ENCODE measurements at places on chromosomes 1 and 21.

GRCh38 chr1:112006416-112007025, 17.1 kb upstream of the KCND3 start:
- DNase-seq = no peak

- no peak for DNase-seq
Measured at GRCh38 chr1:219460081-219460895, 152.6 kb downstream of the ZC3H11B start.

DNA sequence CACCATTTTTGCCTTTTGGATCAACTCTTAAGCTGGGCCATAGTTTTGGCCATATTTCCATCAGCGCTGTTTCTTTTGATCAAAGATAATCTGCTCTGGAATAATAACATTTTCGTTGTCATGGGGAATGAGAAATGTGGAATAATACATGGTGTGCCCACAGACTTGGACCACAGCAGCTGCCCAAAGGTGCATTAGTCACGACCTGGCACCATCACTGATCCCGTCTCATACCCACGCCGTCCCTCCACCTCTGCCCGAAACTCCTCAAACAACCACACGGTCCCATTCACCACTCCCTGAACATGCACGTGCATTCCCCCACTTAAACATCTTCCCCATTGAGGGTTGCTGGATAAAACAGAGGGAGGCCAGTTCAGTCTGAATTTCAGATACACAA, 76.9 kb downstream of the SLC66A1 start:
- no peak for DNase-seq

DNA sequence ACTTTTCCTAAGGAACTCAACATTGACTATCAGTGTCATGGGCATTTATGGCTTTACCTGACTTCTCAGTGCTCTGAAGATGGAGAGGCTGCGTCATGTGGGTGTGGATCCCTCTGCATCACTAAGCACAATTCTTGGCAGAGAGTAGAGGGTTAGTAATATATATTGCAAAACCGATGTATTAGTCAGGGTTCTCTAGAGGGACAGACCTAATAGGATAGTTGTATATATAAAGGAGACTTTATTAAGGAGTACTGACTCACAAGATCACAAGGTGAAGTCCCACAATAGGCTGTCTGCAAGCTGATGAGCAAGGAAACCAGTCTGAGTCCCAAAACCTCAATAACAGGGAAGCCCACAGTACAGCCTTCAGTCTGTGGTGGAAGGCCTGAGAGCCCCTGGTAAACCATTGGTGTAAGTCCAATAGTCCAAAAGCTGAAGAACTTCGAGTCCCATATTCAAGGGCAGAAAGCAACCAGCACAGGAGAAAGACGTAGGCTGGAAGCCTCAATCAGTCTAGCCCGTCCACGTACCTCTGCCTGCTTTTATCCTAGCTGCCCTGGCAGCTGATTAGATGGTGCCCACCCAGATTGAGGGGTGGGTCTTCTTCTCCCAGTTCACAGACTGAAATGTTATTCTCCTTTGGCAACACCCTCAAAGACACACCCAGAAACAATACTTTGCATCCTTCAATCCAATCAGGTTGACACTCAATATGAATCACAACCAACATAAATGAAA, 159.7 kb upstream of the NRIP1 start:
- no peak for DNase-seq

- DNase-seq = no peak
Measured at GRCh38 chr1:97247196-97247595, 525.6 kb downstream of the PTBP2 start.

GRCh38 chr1:2564006-2564814, 8.0 kb downstream of the TNFRSF14 start:
- DNase-seq = no peak

DNA sequence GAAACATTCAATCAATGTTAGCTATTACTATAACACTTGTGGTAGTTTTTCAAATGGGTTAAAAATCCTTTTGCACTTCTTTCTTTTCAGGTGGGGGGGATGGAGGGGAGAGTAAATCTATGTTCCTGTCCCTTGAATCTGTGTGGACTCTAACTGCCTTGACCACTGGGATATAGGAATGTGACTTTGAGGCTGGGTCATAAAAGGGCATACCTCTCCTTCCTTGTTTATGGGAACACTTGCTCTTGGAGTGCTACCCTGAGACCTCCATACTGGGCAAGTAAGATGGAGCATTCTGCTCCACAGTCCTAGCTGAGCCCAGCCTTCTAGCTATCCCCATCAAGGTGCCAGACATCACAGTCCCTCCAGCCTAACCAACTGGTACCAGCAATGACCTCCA, 89.3 kb upstream of the SIM2 start:
- DNase-seq = no peak

DNA sequence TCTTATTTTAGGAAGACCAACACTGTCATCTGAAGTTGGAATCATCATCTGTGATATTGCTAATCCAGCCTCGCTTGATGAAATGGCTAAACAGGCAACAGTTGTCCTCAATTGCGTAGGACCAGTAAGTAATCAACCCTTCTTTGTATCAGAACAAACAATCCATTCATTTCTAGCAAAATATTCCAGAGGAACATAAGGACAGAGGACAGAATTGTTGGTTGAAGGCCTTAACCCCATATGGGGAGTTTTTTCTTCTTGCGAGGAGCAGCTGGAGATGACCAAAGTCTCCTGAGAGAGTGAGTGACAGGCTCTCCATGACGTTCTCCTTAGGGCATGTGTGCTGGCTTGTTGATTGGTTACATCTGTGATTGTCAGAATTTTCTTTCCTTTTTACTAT, 2.7 kb downstream of the SCCPDH start:
- no peak for DNase-seq

- peak; percentile 74 for DNase-seq
Measured at GRCh38 chr21:33196941-33197374, 32.8 kb upstream of the IFNAR2 start.

GRCh38 chr1:150493175-150493574, 6.0 kb downstream of the TARS2 start:
- no peak for DNase-seq

DNA sequence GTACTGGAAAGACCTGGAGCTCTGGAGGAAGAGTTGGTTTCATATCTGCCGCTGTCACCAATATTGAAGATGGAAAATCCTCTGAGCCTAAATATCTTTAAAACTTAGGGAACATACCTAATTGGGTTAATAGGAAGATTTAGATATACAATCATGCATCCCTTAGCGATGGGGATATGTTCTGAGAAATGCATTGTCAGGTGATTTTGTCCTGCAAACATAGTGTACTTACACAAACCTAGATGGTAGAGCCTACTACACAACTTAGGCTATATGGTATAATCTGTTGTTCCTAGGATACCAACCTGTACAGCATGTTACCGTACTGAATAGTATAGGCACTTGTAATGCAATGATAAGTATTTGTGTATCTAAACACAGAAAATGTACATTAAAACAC, 22.5 kb downstream of the YTHDF2 start:
- DNase-seq = no peak

DNA sequence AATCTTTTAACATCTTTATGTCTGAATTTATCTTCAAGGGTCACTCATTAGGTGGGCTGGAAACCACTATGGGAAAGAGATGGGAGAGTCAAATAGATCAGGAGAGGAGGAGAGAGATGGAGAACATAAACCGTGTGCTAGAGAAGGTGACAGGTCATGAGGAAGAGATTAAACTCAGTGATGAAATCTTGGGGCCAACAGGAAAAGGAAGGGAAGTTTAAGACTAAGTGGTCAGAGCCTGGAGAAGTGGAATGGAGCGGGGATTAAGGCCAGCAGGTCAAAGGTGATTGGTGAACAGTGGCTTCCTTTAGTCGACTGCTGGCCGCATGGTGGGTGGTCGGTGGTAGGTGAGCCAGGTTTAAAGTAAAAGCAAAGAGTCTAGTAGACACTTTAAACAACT, 169.3 kb upstream of the IVNS1ABP start:
- no peak for DNase-seq

- peak; percentile 60 for DNase-seq
Measured at GRCh38 chr1:51189421-51190073, 46.5 kb upstream of the RNF11 start.

DNA sequence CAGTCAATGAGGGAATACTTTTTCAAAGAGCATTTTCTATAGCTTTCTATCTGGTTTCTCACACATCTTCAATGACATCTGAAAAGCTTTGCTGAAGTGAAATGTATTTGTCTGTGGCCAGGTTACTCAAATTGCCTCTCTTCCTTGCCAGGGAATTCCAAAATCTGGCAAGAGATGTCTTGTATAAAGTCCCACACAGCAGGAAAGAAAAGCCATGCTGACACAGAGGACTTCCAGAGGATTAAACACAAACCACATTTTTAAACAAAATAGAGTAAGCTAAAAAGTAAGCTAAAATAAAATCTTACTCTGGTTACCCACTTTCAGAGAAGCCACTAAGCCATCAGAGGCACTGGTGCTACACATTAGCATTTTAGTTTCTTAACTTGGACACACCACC, 93.1 kb upstream of the BCAR3 start:
- no peak for DNase-seq

GRCh38 chr1:83896299-83896698, 102.6 kb downstream of the TTLL7 start:
- DNase-seq = no peak

GRCh38 chr1:235908742-235909520, 42.2 kb upstream of the LYST start:
- no peak for DNase-seq
